A549 treated with Mapracorat at 1 μM for 4 hours (cell line): ENCODE measurements at places on chromosomes 11 and 22. TPM values are rescaled to one million over a fixed set of nuclear protein-coding genes. Genes with fewer than 3 reads are reported as not detected.

LRFN4 gene
- 68.1 to 127 TPM (median 112 TPM) in 5 replicates for total RNA-seq

FAM227A gene
- 0.74 to 1.3 TPM (median 0.75 TPM) in 5 replicates for total RNA-seq

SYT9 gene
- total RNA-seq = 0.11 to 0.23 TPM (median 0.14 TPM) in 5 replicates

OR8K5 gene
- not detected in 5 replicates for total RNA-seq

ME3 gene
- total RNA-seq = 14.6 to 19.7 TPM (median 18.3 TPM) in 5 replicates

APOBEC3F gene
- total RNA-seq = 1.6 to 2.4 TPM (median 2.2 TPM) in 5 replicates

RFPL1 gene
- total RNA-seq = not detected in 5 replicates

FJX1 gene
- 36.0 to 46.3 TPM (median 42.8 TPM) in 5 replicates for total RNA-seq

KIAA1671 gene
- total RNA-seq = 8.9 to 12.4 TPM (median 11.2 TPM) in 5 replicates

HOATZ gene
- total RNA-seq = not detected in 5 replicates

ANO1 gene
- 1.6 to 2.4 TPM (median 2.2 TPM) in 5 replicates for total RNA-seq

KMT5B gene
- 19.8 to 24.0 TPM (median 21.6 TPM) in 5 replicates for total RNA-seq

GDPD4 gene
- total RNA-seq = not detected in 5 replicates

MFNG gene
- 1.2 to 2.7 TPM (median 1.9 TPM) in 5 replicates for total RNA-seq

ZBED4 gene
- total RNA-seq = 9.8 to 12.8 TPM (median 11.3 TPM) in 5 replicates

CRYBB2 gene
- not detected in 5 replicates for total RNA-seq

CHKA gene
- total RNA-seq = 31.4 to 37.8 TPM (median 36.2 TPM) in 5 replicates

KDM4E gene
- not detected in 5 replicates for total RNA-seq

LDLRAD3 gene
- total RNA-seq = 26.7 to 30.2 TPM (median 29.3 TPM) in 5 replicates

KRTAP5-8 gene
- total RNA-seq = not detected in 5 replicates

ART5 gene
- total RNA-seq = 0.23 to 0.43 TPM (median 0.41 TPM) in 5 replicates

IL18 gene
- total RNA-seq = 92.0 to 106 TPM (median 103 TPM) in 5 replicates

CARNS1 gene
- 0.08 to 0.21 TPM (median 0.13 TPM) in 5 replicates for total RNA-seq

CECR2 gene
- 0.06 to 0.14 TPM (median 0.10 TPM) in 5 replicates for total RNA-seq

RHOD gene
- 32.6 to 53.3 TPM (median 47.9 TPM) in 5 replicates for total RNA-seq

RTN4RL2 gene
- 49.0 to 100 TPM (median 88.4 TPM) in 5 replicates for total RNA-seq

GGTLC3 gene
- not detected in 5 replicates for total RNA-seq

NUDT22 gene
- 30.1 to 40.4 TPM (median 39.0 TPM) in 5 replicates for total RNA-seq

OR5B21 gene
- not detected in 5 replicates for total RNA-seq

OR8D1 gene
- not detected in 5 replicates for total RNA-seq

SEC14L2 gene
- total RNA-seq = 48.2 to 79.6 TPM (median 70.6 TPM) in 5 replicates

OVCH2 gene
- total RNA-seq = not detected in 5 replicates

MS4A15 gene
- total RNA-seq = not detected in 5 replicates

SPTBN2 gene
- total RNA-seq = 8.7 to 10.7 TPM (median 9.7 TPM) in 5 replicates

OR8H3 gene
- not detected in 5 replicates for total RNA-seq

GGTLC2 gene
- total RNA-seq = not detected in 5 replicates

CARD16 gene
- not detected in 5 replicates for total RNA-seq

RAPSN gene
- total RNA-seq = 0.23 to 0.58 TPM (median 0.43 TPM) in 3 of 5 replicates, not detected in the others

MUC5AC gene
- total RNA-seq = 1.1 to 2.7 TPM (median 1.8 TPM) in 5 replicates

ACP2 gene
- total RNA-seq = 20.8 to 26.7 TPM (median 22.0 TPM) in 5 replicates

MUC15 gene
- not detected in 5 replicates for total RNA-seq

ADORA2A gene
- total RNA-seq = 0.54 to 1.2 TPM (median 0.80 TPM) in 5 replicates

EFCAB6 gene
- 0.23 to 0.91 TPM (median 0.48 TPM) in 5 replicates for total RNA-seq

CHST1 gene
- total RNA-seq = 1.3 to 2.0 TPM (median 1.8 TPM) in 5 replicates

NCAM1 gene
- 0.33 TPM in 1 of 5 replicates, not detected in the others for total RNA-seq

PANX3 gene
- total RNA-seq = not detected in 5 replicates

RBX1 gene
- total RNA-seq = 49.3 to 58.0 TPM (median 54.6 TPM) in 5 replicates

MMP1 gene
- total RNA-seq = 0.42 to 1.1 TPM (median 0.79 TPM) in 5 replicates

OR8K1 gene
- total RNA-seq = not detected in 5 replicates

PIWIL4 gene
- total RNA-seq = 0.19 to 0.40 TPM (median 0.29 TPM) in 5 replicates

F2 gene
- 1.7 to 2.4 TPM (median 2.1 TPM) in 5 replicates for total RNA-seq

SLC35E4 gene
- total RNA-seq = 5.0 to 7.3 TPM (median 6.2 TPM) in 5 replicates

CELF1 gene
- 44.8 to 50.9 TPM (median 46.6 TPM) in 5 replicates for total RNA-seq

PCNX3 gene
- total RNA-seq = 25.0 to 37.1 TPM (median 35.4 TPM) in 5 replicates

CHRNA10 gene
- 0.76 to 1.5 TPM (median 1.1 TPM) in 5 replicates for total RNA-seq

PHOX2A gene
- total RNA-seq = not detected in 5 replicates

KCNJ11 gene
- total RNA-seq = 2.6 to 4.1 TPM (median 3.7 TPM) in 5 replicates

PDGFD gene
- 6.1 to 8.6 TPM (median 7.6 TPM) in 5 replicates for total RNA-seq

CCDC15 gene
- 0.44 to 0.86 TPM (median 0.70 TPM) in 5 replicates for total RNA-seq

IGLL1 gene
- total RNA-seq = not detected in 5 replicates
